ENCODE measurements at places on chromosomes 3 and 15.

- DNase-seq = no peak
Observed at GRCh38 chr3:132283440-132283839, 33.8 kb upstream of the ACP3 start.

DNA sequence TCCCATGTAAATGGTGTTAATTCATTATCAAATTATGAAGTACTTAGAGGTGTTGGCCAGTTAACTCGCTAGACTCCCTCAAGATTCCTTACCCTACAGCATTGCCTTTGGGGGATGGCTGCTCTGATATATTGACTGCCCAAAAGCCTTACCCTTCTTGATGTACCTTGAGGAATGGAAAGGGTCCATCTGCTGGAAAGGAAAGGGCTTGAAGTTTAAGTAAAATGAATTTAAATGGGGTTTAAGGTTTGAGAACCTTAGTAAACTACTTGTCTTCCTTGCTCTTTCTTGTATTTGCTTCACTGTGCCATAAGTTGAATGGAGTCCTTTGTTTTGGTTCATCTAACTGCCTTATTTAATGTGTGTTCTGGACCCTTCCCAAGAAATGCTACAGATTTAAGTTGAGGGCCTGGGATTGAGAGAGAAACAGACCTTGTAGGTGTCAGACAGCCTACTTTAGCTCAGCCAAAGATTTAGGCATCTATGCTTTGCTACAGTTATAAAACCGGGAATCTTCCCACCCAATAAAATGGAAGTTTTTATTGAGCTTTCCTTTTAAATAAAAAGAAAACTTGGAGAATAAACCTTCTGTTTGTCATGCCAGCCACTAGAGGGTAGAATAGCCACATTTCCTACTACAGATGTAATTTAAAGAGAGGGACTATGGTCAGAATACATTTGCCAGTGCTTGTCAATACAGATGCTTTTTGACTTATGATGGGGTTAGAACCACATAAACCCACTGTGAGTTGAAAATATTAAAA, 25.3 kb downstream of the CMSS1 start:
- DNase-seq = no peak

GRCh38 chr3:132568422-132568821, 28.6 kb upstream of the ACKR4 start:
- no peak for DNase-seq

DNA sequence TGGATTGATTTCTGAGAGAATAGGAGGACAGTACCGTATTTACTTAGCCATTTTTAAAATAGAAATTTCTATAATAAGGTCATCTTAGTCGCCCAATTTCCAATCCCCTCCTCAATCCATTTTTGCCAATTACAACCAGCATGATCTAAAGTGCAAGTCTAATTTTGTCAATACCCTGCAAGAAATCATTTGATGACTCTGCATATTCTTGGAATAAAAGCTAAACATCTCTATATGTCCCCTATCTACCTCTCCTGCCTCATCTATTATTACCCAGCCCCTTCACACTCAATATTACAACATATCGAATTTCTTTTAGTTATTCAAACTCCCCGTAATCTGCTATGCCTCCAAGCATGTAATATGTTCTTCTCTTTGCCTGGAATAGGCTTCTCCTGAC, 41.9 kb upstream of the TEX55 start:
- DNase-seq = no peak

GRCh38 chr3:124532071-124532470, 198.2 kb upstream of the UMPS start:
- no peak for DNase-seq

DNA sequence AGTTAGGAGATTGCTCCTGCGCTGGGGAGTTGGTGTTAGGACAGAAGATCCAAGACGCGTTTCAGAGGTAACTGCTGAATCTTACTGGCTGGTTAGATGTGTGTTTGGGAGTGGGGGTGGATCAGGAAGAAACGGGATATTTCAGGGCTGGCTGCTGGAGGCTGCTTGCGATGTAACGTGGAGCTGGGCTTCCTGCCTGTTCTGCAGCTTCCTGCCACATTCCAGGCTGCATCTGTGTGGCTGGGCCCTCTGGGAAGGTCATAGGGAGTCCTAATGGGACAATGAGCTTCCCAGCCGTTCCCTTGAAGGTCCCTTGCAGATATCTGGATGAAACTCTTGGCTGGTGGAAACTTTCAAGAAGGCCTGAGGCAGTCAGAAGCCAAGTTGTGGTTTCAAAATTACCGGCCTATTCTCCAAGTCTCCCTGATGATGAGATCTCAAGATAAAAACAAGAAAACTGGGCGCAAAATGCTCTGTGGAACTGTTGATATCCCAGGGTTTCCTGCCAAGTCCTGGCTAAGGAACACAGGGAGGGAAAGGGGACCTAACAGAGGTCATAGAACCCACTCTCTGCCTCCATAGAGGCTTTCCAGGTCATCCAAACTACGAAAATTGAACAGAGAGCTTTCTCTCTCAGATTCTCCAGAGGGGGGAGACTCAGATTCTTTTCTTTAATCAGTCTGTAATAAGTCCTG, 67.0 kb downstream of the NOX5 start:
- no peak for DNase-seq

- no peak for DNase-seq
Observed at GRCh38 chr3:7977245-7978086, 524.2 kb upstream of the LMCD1 start.

DNA sequence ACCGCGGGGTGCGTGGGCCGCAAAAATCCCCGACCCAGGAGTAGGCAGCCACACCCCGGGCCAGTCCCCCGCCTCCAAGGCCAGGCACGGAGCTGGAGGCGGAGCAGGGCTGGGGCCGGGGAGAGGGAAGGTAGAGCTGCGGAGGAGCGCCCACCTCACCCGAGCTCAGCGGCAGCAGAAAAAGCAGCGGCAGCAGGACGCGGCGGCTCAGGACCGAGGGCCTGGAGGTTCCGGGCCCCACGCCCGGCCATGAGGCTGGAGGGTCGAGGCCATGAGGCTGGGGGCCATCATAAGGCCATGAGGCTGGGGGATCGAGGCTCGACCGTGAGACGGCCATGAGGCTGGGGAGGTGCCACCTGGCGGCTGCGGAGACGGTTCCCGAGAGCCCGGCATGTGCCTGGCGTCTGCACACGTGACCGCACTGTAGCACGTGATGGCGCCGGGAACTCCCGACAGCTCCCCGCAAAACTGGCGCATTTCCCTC, 32.9 kb upstream of the PRSS50 start:
- no peak for DNase-seq

- DNase-seq = no peak
Observed at GRCh38 chr15:33864360-33865075, 103.8 kb upstream of the CHRM5 start.

- DNase-seq = no peak
Observed at GRCh38 chr15:66785637-66786036, 83.6 kb downstream of the SMAD6 start.

Measured in SHP77 treated with DMSO at 0.1 percent for 48 hours (cell line).